Cardiac muscle cell (in vitro differentiated cells and primary cell): ENCODE measurements at places on chromosomes 1 and 21. TPM values are rescaled to one million over a fixed set of nuclear protein-coding genes. Genes with fewer than 3 reads are reported as not detected.
A peak's percentile ranks its signal among the peaks of the same experiment; 100 is the strongest.

DNA sequence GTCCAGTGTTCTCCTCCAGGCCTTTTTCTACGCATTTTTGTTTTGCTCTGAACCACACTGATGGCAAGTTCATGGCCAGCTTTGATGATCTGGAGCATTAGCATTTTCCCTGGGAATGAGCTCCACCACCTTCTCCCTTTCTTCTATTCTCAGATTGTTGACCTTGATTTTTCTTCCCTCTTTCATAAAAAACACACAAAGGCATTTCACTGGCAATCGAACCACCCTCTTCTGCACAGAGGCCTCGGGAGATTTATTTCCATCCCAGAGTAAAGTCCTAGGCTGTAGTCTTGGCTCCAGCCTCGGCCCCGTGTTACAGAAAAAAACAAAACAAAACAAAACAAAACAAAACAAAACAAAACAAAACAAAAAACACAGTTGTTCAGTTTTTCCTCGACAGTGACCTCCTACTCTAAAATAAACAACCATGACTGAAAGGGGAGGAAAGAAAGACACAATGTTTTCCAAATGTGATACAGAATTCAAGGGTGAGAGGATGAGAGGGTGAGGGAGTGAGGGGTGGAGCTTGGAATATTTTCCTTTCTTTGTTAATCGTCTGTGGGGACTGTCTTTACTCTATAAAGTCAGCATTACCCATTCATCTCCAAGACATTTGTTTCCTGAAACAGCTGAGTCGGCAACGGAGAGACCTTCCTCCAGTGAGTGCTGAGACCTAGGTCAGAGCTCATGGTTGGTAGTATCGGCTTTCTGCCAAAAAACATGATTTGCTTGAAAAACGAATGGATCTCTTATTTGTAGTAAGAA, 29.8 kb upstream of the RNF186 start:
- no peak for DNase-seq

DNA sequence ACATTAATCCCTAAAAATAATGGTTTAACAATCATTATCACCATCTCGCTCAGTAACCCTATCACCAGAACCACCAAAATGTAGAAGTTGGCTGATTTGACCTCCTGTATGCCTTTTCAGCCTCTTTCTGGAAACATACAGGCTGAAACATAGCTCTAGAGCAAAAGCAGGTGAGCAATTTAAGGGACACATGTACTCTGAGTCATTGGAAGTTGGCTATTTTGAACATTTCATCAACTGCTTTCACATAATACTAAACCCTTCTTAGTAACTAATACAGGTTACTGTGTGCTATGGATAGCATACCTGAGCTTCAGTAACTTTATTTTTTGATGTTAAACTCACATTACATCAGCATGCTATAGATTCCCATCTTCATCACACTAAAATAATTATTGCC, 19.8 kb upstream of the DDAH1 start:
- DNase-seq, result no peak

RAB7B gene
- polyA plus RNA-seq, result 2.2 and 4.9 TPM in 2 replicates

- DNase-seq, result no peak
These were observed 134.1 kb downstream of the TMEM53 start for GRCh38 chr1:44539991-44540730.

DNA sequence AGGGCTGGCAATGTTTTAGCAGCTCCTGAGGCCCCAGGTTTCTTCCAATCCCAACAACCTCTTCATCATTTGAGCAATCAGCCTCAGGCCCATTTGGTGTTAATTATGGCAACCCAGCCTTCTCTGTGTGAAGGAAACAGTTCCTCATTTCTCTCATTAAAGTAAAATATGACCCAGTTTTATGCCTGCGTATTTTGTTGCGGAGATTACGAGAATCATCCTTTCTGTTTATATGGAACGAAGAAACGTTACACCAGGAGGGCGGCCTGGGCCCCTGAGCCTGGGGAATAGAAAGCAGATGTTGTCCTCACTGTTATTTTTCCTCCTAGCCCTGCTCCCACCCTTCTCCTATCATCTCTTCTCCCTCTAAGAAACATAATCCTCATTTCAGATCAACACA, 332.2 kb upstream of the USP24 start:
- DNase-seq, result no peak

DNA sequence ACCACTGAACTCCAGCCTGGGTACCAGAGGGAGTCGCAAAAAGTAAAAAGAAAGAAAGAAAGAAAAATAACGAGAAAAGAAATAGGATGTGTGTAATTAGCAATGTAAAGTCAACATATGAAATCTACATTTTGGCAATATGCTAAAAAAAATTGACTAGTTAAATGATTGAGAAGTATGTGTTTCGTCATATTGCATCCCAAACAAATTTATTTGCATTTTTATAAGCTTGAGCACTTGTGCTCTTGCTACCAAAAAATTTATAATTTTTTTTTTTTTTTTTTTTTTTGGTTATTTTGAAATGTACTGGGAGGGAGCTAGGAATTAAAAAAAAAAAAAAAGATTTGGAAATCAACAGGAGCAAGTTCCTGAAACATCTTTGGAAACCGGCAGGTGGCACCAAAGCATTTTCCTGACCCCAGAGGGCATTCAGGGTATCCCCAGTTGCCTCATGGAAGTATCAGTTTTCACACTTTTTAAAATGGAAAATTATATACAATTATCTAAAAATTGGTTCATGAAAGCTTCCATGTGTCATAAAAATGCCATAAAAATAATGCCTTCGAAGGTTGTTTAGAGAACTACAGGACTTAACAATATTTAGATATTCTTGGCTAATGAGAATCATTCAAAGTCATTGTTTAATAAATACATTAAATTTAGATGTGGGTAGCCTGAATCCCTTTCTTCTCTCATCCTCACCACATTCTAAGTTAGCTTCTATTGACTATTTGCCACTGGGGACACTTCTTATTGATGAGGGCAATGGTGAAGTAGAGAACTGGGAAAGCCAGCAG, 4.8 kb upstream of the HEATR1 start:
- peak; percentile 81 for DNase-seq

LMX1A gene
- polyA plus RNA-seq, result not detected in 2 replicates

UMODL1 gene
- not detected in 2 replicates for polyA plus RNA-seq

DNA sequence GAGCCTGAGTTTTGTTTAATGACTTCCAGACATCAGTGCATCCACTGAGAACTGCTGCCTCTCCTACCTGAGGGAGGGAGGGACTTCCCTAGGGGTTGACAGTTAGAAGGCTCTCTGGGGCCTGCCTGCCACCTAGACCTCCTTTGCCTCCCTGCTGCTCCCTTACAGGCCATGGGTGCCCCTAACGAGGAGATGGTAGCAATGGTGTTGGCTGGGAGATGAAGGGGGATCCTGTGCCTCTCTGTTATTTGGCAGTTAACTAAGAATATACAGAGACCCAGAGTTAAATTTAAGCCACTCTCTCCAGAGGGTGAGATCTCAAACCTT, 66.1 kb downstream of the UBE2U start:
- no peak for DNase-seq

GRCh38 chr21:17978895-17979294, 159.7 kb upstream of the C21orf91 start:
- DNase-seq, result no peak

DNA sequence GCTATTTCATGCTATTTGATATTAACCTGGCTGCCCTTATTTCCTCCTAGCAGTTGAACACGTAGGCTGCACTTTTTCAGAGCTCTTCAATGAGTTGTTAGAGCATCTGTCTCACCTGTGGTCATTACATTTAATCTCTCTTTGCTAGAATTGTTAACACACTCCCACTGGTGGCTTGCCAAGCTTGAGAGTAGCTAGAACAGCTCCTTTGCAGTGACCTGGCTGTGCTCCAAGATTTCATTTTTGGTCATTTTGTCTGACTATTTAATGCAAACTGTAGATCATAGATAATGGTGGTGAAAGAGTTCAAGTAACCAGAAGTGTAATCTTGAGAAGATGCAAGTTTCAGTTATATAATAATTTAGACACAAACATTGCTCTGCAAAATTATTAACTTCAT, 105.6 kb downstream of the LRRC7 start:
- peak; percentile 4 for DNase-seq

DNA sequence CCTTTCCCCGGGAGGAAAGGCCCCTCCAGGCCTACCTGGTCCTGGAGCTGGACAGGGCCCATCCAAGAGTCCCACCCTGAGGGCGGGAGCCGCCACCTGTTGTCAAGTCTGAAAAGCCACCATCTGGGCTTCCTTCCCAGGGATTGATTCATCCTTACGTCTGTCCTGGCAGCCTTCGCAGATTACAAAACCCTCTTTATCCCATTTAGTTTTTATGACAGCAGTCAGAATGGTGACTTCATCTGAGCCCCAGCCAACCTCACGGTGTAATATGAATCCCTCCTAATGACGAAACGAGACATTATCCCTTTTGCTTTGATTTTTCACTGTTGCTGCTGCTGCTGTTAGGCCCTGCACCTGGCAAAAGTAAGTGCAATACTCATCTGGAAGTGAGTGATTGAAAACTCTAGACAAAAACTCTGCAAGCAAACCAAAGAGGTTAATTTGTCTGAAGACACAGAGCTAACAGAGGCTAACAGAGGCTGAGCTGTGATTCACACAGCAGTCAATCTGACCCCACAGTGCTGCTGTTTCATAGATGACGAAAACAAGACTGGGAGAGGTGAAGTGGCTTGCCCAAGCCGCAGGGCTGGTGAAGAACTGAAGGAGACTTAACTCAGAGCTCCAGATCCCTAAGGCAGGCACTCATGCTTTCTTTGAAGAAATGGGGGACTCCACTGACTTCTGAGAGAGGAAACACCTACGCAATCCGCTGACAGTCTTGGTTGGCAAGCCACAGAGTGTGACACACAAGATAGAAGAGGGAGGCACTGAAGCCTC, 30.0 kb upstream of the S100A7 start:
- peak; percentile 94 for DNase-seq

DNA sequence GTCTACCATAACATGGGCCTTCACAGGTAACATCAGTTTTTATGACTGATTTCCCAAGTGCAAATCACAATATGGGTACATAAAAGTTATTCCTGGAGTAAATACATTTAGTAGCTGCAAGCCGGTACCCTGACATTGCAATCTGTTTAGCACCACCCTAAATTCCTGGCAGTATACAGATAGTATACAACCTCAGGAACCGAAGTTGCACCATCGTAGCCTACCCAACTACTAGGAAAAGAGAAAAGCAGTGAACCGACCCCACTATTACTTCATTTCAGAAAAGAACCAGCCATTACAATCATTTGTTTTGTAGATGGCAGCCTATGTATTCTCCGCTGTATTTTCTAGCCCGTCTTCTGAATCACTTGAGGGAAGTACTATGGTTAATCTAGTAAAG, 1.1 kb downstream of the ADIPOR1 start:
- no peak for DNase-seq

DNA sequence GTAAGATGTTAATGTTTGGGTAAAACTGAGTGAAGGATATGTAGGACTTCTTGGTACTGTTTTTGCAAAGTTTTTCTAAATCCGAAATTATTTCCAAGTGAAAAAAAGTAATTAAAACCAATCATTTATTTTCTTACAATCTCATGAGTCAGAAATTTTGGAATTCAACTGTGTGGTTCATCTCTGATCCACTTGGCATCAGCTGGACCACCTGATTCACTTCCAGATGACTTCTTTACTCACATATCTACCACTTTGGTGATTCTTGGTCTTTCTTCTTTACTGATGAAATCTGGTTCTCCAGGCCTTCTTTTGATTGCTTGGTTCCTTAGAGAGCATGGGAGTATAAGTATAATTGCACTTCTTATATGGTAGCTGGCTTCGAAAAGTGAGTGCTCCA, 254.9 kb upstream of the CACYBP start:
- no peak for DNase-seq

DNA sequence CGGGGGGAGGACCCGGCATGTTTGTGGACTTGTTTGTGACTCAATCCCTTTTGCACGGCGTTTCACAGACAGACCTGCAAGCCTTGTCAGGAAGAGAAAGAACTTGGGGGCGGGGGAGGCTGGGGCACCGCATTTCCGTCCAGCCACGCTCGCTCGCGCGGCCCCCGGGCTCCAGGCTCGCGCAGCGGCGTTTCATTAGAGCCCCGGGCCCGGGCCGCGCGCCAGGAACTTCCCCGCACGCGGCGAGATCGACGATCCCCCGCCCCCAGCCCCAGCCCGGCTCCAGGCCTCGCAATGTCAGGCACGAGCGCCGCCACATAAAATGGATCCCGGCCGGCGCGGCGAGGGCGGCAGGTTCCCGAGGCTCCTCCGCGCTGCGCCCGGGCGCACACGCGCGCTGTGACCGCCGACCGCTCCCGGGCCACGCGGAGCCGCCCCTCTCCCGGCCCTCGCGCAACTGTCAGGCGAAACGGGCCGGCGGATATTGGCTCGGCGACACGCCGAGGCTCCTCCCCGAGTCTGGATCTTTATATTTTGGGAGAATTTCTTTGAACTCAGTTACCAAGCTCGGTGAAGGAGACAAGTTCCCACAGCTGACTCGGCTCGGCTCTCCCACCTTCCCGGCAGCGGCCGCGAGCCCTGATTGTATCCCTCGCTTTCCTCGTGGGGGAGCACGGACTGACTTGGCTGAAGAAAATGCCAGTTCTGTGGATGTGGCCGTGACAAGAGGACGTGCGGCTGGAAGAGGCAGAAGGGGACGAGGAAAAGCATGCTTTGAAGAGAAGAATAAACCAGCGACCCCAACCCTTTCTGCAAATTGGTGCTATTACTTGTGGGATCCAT, at the start of gene KIF26B:
Gene KIF26B, plus strand, starts transcription at position 557 of the 843 bp plus-strand sequence. CDS start 440 bp downstream, outside the sequence.
- peak; percentile 89 for DNase-seq

- no peak for DNase-seq
These were observed 8.7 kb downstream of the SMG7 start for GRCh38 chr1:183480971-183481441.

DNA sequence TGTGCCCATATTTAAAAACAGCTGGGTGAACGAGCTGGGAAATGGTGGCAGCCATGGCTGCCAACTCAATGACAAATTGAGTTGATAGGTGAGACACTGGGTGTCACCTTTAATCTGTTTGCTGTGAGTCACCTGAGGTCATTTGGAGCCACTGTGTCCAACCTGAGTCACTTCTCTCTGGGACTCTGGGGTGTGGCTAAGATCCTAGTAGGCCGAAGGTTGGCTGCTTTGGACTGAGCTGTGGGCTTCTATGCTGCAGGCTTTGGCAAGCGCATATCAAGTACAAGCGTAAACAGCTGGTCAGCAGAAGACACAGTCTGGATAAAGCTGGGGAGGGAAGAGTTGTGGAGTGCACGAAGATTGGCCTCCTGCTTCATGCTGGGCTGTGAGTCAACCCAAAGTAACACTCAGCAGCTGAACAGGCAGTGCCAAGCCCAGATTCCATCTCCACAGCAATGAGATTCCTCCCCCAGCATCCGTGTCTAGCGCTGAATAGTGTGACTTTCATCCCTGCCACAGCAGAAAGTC, 24.0 kb downstream of the TEX35 start:
- DNase-seq, result peak; percentile 98

- DNase-seq, result no peak
These were observed 68.3 kb downstream of the DHRS3 start for GRCh38 chr1:12549460-12550349.
